ENCODE measurements at places on chromosomes 1 and 21.

- no peak for DNase-seq
These were observed 75.3 kb upstream of the PALMD start for GRCh38 chr1:99570486-99571089.

DNA sequence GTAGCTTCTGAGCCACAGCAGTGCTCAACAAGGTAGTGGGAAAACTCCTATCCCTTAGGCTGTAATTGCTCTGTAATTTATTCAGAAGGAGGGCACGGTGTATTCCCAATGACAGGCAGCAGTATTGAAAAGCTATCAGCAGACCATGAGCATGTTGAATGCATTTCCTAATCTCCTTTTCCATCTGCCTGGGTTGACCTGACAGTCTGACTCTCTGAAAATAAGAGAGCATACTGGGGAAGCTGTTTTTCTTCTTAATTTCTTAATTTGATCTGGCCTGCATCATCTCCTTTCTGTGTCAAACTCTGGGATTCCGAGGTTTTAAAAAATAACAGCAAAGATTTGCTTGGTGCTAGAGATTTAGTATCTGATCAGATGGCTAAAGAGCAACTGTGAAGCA is 88.1 kb upstream of the SLC35F3 start:
- no peak for DNase-seq

- no peak for DNase-seq
These were observed 351 bp downstream of the MIXL1 start for GRCh38 chr1:226223786-226224244.

- no peak for DNase-seq
These were observed 19.5 kb downstream of the RHOU start for GRCh38 chr1:228754646-228755268.

DNA sequence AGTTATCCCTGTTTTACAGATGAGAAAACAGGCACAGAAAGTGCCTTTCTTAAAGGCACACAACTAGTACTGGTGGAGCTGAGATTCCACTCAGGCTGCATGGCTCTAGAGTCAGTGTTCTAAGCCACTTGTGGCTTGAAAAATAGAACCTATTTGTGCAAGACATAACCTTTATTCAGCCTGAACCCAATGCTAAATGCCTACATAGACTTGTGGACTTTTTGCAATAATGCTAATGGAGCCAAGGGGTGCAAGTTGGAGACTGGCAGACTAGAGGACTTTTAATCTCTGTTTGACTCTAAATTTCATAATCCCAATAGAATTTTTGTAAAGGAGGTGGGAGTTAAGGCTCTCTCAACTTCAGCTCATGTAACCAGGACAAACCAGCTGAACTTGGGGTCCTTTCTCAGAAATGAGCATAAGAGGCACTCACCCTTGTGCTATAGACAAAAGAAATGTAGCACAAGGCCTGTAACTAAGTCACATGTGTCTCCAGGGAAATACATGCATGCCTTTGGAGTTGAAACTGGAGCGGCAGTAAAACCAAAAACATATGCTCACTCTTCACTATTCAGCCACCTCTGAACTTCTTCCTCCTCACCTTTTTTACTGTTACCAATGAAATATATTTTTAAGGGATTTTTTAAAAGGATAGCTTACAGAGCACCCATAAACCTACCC is 43.0 kb upstream of the AK4 start:
- DNase-seq, result no peak

- no peak for DNase-seq
These were observed 1.5 kb downstream of the CEPT1 start for GRCh38 chr1:111141245-111142220.

DNA sequence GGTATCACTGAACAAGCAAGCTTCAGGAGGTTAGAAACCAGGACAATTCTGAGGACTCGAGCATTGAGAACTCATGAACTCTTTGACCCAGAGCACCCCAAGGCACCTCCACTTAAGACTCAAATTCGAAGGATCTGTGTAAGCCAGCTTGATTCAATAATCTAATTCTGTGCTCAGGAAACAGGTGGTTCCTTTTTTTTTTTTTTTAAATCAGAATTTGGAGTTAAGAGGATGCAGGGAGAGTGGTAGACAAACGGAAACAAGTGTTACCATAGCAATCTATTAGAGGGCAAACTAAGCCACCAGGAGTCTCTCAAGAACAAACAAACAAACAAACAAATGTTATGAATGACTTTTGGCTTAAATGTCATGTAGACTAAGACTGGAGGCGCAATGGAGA is 53.8 kb upstream of the DPH5 start:
- DNase-seq, result no peak

- DNase-seq, result no peak
These were observed 86.1 kb upstream of the VAV3 start for GRCh38 chr1:108050911-108051629.

- DNase-seq, result no peak
These were observed 416.9 kb upstream of the USP24 start for GRCh38 chr1:55632058-55632457.

- DNase-seq, result no peak
These were observed 199.9 kb upstream of the JUN start for GRCh38 chr1:58983633-58984245.

DNA sequence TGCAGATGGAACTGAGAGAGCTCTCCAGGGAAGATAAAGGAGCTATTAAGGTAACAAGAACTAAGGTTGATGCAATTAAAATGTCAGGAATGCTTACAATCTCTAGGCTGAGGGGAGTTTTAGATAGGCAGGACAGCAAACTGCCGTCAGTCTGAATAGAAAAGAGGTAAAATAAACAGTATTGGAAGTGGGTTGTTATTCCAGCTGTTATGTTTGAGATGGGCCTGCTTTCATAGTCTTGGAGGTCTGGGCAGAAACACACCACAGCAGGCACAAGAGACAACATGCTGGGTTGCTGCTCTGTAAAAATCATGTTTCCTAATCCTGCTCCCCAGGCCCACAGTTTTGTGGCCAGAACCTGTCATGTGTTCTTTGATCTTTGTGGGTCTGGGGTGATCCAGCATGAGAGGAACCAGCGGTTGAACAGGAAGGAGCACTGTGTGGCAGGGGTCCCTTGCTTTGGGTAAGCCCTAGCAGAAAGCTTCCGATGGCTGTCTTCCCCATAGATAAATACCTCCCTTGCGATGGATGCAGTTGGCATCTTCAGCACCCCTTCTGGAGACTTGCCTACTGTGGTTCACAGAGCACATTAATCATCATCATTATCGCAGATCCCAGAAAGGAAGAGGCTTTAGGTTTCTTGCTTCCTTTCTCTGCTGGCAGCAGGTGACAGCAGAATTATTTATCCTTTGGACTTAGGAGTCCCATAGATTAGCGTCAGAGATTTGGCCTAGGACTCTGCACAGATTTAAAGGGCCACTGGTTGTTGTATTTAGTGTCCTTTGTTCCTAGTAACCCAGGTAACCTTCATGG is 97.1 kb downstream of the AK5 start:
- DNase-seq, result no peak

DNA sequence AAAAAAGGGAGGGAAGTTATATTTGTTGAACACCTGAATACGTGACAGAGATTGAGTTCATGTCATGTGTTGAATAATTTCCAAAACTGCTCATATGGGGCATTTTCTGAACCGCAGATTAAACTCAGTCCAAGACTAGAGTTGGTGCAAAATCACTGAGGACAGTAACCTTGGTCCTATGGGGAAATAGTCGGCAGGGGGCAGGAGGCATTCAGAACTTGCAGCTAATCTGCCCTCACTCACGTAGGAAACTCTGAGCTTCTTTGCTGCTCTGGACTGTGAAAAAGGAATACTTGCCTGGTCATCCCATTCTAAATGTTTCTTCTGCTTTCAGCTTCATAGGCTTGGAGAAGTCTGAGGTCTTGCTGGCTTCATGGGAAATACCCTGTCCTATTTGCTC is 228.3 kb upstream of the ZP4 start:
- DNase-seq, result no peak

DNA sequence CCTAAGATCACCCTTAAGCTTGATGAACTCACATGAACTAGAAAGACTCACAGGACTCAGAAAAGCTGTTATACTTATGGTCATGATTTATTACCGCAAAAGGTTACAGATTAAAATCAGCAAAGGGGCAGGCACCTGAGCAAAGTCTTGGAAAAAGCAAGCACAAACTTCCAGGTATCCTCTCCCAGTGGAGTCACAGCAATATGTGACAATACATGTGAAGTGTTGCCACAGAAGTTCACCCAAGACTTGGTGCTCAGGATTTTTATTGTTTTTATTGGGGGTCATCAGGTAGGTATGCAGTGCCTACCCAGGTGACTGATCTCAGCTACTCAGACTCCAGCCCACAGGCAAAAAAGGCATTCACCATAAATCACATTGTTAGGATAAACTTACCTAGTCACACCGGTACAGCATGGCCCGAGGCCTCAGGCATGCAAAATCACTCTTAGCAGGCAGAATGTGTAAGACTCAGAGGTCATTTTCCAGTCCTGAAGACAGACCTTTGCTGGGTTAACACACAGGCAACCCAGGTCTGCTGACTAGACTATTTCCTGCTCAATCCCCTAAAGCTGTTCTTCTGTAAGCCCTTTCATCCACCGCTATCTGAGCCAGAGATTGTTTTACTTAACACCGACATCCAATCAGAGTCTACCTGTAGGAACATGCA is 55.6 kb downstream of the SSX2IP start:
- DNase-seq, result no peak

GRCh38 chr1:201648066-201648906 is 109.4 kb downstream of the NAV1 start:
- no peak for DNase-seq

GRCh38 chr21:21897275-21897883 is 899.2 kb downstream of the NCAM2 start:
- DNase-seq, result no peak

GRCh38 chr1:19339214-19339861 is 27.2 kb downstream of the SLC66A1 start:
- no peak for DNase-seq

DNA sequence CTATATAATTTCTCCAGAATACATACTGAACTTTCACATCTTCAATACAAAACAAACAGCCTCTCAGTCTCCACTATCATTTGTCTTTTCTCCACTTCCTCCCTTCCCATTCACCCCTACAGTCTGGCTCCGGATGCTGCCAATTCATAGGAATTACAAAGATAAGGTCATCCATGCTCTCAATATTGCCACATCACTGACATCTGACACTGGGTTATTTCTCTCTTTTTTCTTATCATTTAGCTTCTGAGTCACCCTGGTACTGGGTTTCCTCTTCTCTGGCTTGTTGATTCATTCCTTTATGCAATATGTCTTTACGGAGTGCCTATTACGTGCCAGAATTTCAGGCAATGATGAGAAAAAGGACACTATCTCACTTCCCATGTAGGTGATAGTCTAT is 3.1 kb upstream of the SH3BP5L start:
- DNase-seq, result no peak

DNA sequence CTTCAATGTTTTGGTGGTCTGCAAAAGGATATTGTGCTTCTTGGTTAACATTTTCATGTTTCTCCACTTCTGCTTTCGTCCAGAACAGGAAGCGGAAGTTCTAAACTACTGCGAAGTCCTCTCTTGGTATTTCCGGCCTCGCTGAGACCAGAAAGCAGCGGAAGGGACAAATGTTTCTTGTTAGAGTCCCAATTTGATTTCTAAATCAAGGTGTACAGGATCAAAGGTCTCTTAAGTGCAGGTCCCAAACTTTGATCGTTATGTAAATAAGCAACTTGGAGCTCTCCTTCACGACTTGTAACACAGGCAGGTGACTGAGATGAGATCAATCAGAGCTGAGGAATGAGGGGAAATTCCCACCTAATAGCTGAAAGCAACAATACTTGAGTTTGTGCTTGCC is 40.1 kb upstream of the HMCN1 start:
- DNase-seq, result no peak

GRCh38 chr1:72037745-72038343 is 244.5 kb downstream of the NEGR1 start:
- DNase-seq, result no peak

DNA sequence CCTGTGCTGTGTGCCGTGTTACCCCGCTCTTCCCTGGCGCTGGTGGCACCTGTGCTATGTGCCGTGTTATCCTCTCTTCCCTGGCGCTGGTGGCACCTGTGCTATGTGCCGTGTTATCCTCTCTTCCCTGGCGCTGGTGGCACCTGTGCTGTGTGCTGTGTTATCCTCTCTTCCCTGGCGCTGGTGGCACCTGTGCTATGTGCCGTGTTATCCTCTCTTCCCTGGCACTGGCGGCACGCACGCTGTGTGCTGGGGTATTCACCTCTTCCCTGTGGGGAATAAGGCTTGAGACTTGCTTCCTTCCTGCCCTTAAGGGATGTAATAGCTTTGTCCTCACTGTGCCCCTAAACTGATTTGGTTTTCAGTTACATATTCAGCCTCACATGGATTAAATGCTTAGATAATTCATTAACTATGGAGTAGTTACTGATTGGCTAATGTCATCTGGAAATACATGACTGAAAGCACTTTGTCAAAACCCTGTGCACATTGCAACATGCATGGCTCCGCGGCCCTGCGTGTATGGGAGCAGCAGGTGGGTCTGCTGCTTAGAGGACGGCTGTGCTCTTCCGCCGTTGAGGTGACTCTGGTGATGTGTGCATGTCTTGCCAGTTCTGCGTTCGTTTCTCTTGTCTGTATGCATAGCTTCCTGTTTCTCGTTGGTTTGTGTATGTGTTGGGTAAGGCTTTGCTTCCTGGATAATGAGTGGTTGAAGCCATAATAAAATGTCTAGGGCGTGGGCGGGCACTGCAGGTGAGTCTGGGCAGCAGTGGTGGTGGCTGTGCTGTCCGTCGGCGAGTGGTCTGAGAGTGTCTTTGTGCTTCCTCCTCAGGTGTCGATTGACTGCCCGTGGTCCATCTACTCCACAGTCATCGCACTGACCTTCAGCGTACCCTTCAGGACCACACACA is 17.9 kb upstream of the PWP2 start:
- peak; percentile 34 for DNase-seq

GRCh38 chr1:118118469-118118868 is 66.6 kb downstream of the SPAG17 start:
- DNase-seq, result no peak

GRCh38 chr1:164716992-164717703 is 158.2 kb downstream of the PBX1 start:
- no peak for DNase-seq

- no peak for DNase-seq
These were observed 70.4 kb upstream of the SSBP3 start for GRCh38 chr1:54476530-54477109.

- DNase-seq, result no peak
These were observed 167.3 kb downstream of the PDE4B start for GRCh38 chr1:65959896-65960567.

DNA sequence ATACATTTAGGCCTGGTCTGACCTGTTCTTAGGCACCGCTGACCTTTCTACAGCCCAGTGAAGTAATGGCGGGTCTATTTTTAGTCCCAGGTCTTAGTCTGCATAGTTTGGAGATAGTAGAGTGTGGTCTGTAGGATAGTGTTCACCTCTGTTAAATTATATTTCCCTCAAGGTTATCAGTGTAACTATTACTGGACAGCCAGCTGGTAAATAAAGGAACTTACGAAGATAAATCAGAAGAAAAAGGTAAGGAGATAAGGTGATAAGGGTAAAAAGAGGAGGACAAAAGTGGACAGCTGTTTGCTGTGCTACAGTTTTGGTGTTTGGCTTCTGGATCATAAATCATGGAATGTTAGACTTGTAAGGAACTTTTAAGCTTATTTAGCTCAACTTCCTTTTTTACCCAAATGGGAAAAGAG is 8.7 kb downstream of the XPR1 start:
- no peak for DNase-seq

All from effector CD4-positive, alpha-beta T cell (primary cell).